ENCODE measurements at places on chromosomes 3 and 15.

DNA sequence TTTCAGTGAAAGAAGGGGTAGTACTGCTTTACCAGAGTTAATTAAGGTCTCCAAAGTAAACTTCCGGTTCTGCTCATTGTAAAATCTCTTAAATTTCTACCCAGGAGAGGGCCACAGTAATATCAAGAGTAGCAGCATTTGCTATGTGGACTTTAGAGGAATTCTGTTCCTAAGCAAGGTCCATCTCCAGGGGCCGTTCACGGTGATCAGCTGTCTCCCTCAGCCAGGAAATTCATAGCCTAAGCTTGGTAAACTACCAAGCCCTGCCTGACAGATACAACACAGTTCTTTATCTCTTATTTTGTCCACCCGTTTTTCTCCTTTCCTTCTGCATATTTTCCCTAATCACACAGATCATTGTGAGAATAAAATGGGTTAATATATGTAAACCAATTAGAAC, 2.3 kb downstream of the DUT start:
- DNase-seq: no peak

GRCh38 chr3:154942827-154943226, 137.3 kb upstream of the MME start:
- no peak for DNase-seq

DNA sequence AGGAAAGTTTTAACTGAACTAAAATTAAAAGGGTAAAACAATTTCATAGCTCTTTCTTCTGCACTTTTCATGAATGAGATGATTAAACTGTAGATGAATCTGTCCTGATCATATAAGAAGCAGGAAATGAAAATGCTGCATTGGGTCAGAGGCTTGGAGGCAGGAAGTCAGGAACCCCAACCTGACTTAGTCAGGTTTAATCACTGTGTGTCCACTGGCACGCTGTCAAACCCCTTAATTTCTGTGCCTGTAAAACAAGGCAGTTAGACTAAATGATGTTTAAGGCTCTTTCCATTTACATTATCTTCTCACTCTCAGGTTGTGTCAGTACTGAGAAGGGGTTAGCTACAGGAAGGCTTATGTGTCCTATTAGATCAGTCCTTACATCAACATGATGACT, 193.3 kb upstream of the TTC14 start:
- peak; percentile 78 for DNase-seq

DNA sequence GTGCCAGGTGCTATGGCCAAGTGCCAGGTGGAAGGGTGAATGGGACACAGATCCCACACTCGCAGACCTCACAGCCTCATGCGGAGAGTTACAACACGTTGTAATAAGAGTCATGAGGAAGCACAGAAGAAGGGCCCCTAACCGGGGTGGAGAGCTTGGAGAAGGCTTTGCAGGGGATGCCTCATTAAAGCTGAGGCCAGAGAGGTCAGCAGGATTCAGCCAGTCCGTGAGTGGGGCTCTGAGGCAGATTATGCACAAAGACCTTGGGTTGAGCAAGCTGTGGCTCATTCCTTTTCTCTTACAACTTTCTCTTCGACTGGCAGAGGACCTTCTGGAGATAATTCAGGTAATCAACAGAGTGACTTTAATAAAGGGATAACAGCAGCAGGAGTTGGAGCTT, 65.3 kb upstream of the SNRK start:
- DNase-seq: no peak

DNA sequence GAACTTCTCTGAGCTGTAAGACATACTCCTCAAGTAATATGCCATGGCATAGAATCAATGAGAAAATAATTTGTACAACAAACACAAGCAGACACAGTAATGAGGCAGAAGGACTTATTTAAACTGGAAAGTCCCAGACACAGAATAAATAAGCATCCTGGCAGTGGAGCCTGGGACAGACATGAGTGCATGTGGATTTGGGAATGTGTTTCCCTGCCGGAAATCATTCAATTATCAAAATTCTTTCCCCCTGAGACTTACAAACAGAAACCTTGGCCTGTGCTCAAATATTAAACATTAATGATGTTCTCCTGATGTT, 520.1 kb downstream of the ROBO1 start:
- no peak for DNase-seq

GRCh38 chr15:59557581-59557980, 54.0 kb upstream of the GCNT3 start:
- no peak for DNase-seq

DNA sequence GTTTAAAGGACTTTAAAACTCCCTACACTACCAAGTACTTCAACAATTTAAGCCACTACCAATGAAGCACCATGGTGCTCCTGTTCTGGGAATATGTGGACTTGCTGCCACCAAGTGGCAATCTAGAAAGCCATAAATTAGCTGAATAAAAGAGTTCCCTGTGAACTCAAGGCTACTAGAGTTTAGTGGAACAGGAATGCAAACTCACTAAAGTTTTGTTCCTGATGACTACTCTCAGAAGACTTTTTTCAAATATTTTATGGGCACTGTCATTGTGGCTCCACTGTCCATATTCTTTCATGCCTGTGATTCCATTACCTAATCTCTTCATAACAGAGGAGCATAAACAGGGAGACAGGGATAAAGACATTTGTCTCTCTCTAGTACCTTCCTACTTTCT, 63.9 kb downstream of the TMCC1 start:
- peak; percentile 63 for DNase-seq

DNA sequence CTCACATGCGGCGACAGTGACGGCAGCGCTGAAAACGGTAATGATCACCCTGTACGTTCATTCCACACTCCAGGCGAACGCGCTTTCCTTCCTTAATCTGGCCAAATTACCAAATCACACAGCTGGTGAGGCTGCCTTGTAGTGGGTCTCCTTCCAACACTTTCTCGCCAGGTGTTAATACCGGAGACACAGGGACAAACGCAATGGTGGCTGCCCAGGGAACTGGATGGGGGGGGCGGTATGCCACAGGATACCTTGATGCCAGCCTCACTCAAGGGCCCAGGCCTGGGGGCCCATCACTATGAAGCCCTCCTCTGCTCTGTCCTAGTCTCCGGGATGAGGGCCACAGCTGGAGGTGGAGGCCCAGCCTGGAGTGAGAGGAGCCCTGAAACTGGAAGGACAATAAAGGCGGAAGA, 1.4 kb upstream of the CAMK2N2 start:
- DNase-seq: no peak

GRCh38 chr15:69953051-69953450, 144.7 kb downstream of the TLE3 start:
- DNase-seq: no peak

- DNase-seq: no peak
These were observed 198.4 kb downstream of the WNT5A start for GRCh38 chr3:55288657-55289056.

GRCh38 chr3:178103140-178103539, 433.1 kb upstream of the KCNMB2 start:
- DNase-seq: no peak

DNA sequence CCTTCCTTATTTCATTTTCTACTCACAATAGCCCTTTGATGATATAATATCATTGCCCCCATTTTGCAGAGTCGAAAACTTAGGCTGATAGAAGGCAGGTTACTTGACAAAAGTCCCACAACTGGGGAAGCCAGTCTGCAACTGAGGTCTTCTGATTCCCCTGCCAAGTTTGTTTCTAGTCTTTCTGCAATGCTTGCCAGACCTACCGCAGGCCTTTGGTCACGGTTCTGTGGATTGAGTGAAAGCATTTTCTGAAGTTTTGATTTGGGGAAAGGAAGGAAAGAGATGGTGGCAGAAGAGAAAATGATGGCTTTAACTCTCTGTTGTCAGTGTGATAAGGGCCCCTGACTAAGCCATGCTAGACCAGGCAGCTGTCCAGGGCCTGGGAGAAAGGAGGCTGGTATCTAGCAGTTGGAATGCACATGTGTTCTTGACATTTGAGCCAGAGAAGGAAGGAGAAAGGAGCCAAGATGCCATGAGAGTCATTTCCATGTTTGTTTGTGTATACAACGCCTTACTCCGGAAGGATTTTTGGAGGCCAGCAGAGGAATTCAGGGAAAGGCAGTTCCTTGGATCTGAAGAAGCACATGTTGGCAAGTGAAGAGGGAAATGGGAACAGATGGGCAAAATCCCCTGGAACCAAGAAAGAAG, 29.9 kb downstream of the FAH start:
- DNase-seq: no peak

DNA sequence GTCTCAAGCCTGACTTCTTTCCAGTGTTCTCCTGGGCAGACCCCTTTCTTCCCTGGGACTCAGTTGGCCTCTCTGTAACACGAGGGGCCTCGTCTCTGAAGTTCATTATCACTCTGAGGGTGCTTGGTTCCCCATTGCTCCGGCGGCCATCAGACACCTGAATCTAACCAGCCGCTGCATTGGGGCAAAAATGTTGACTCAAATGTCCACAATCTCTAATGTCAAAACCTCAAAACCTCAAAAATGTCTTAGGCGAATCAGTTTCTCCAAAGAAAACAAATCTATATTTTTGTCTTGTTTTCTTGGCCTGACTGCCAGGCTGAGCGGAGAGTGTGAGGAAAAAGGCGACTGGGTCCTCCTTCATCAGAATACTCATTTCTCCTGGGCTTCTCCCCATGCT, 220.7 kb downstream of the VPS13C start:
- DNase-seq: no peak

DNA sequence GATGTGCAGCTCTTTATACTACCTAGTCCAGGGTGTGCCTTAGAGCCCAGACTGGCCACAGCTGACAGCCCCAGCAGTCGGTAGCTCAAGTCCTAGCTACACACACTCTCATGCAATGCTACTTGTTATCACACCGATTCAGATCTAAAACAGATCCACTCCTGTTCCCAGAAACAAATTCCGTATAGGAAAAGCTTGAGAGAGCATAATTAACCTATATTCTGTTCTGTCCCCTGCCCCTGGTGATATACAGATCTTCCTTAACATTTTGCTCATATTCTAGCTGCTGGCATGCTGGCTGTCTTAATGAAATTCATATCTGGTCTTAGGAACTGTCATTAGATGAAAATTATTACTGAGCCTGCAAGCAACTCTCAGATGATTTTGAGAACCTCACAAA, 204.3 kb downstream of the SOX2 start:
- DNase-seq: no peak

- DNase-seq: no peak
These were observed 40.4 kb downstream of the DNAJB8 start for GRCh38 chr3:128426128-128426921.

GRCh38 chr15:62709261-62709660, 333.3 kb upstream of the TPM1 start:
- no peak for DNase-seq

DNA sequence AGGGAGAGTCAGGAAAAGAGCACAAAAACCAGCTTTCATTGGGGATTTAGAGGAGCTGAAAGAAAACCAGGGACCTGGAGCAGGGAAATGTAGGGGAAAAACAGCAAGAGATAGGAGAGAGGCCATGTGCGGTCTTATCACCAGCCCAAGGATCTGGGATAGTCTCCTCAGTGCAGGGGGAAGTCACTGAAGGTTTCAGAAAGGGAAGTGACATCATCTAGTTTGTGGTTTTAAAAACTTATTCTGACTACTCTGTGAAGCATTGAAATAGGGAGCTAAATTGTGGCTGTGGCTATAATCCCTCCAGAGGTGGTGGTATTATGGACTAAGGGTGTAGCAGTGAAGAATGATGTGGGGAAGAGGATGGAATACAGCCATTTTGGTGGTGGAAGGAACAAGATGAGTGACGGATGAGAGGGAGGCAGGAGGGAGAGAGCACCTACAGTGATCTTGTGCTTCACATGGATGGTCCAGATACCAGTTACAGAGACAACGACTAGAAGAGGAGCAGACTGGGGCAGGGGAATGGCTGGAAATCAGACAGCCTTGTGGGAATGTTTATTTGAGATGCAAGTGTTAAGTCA, 72.7 kb downstream of the HMG20A start:
- DNase-seq: no peak

GRCh38 chr15:77710637-77711036, 77.9 kb upstream of the LINGO1 start:
- no peak for DNase-seq

DNA sequence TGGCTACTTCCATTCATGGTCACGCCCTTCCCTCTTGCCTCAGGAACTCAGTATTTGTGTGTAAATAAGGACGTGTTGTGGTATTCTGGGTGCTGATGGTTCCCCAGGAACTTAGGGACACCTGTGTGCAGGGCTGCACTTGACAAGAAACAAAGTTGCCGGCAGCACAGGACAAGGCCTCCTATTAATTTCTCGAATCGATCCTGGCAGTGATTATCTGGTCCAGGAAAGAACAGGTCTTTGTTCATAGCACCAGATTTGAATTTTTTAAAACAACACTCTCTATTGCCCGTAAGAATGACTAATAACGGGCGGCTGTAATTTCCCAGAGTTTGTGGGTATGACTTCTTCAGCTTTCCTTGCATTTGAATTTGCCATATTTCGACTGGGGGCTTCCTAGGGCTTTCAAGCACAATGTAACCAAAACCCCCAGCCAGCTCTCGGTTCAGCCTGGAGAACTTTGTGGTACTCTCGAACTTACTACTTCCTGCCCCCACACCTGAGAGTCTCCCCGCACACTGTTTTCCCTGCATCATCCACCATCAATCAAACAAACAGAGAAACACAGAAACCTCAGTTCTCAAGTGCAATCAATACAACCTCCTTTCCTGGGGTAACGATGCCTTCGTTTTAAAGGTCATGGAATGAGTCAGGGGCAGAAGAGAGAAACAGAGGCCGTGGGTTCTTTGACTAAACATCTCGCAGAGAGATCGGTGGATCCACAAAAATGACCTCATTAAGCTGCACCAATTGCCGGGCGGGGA, 241.7 kb upstream of the ICE2 start:
- no peak for DNase-seq

GRCh38 chr3:184460276-184460675, 80.4 kb downstream of the CHRD start:
- no peak for DNase-seq

GRCh38 chr3:111712294-111713167, 117.4 kb upstream of the ZBED2 start:
- peak; percentile 66 for DNase-seq

DNA sequence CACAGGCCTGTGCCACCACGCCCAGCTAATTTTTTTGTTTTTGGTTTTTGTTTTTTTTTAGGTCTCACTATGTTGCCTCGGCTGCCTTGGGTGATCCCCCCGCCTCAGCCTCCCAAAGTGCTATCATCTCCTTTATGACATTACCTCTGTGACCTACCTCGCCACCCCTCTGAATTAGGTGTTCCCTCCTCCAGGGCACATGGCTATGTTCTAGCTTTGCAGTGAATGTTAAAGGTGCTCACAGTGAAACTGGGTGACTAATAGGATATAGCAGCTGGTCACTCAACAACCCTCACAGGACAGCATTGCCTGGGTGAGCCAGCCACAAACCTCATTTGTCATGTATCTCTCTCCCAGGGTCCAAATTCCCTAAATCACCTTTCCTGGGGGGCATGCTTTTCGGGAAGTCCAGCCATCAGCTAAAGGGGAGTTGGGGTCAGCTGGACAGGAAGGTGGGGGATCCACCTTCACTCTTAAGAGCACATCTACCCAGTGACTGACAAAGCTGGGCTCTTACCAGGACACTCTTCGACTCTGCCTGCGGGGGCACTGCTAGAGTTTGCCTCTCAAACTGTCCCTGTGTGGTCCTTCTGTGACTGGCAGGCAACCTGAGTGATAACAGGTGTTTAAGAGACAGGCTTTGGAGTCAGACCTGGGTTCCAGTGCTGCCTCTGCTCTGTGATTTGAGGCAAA, 1.6 kb upstream of the TTLL3 start:
- no peak for DNase-seq

- DNase-seq: no peak
These were observed 252.0 kb downstream of the CACNA2D3 start for GRCh38 chr3:54374214-54374852.

GRCh38 chr15:69652751-69653305, 200.2 kb downstream of the RPLP1 start:
- no peak for DNase-seq

Data from NCI-H2081 (cell line).